ENCODE measurements at places on chromosomes 4 and X. TPM values are rescaled to one million over a fixed set of nuclear protein-coding genes. Genes with fewer than 3 reads are reported as not detected.

DNA sequence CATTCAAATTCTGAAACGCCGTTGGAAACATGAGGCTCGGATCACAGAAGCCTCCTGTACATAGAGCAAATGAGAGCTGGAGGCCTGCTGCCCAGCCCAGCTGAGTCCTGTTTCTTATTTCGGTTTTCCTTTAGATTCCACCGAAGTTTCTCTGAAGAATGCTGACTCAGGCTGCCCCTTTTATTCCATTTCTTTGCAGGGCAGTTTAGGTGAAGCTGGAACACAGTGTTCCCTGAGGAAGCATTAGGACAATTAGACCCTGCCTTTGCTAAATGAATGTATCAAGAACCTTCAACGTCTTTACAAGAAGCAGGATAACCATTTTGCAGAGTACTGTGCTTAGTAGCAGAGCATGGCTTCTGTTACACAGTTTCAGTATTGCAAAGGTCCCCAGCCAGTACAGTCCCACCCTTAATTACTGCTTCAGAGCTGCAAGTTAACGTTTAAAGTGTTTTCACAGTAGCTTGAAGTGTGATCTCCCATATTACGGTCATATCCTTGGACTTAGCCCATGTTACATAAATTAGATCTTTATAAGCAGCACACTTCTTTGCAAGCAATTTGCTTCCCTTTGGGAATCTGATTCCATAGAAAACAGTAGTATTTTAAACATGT is 117.0 kb downstream of the TBL1X start:
- DNase-seq, result no peak

DNA sequence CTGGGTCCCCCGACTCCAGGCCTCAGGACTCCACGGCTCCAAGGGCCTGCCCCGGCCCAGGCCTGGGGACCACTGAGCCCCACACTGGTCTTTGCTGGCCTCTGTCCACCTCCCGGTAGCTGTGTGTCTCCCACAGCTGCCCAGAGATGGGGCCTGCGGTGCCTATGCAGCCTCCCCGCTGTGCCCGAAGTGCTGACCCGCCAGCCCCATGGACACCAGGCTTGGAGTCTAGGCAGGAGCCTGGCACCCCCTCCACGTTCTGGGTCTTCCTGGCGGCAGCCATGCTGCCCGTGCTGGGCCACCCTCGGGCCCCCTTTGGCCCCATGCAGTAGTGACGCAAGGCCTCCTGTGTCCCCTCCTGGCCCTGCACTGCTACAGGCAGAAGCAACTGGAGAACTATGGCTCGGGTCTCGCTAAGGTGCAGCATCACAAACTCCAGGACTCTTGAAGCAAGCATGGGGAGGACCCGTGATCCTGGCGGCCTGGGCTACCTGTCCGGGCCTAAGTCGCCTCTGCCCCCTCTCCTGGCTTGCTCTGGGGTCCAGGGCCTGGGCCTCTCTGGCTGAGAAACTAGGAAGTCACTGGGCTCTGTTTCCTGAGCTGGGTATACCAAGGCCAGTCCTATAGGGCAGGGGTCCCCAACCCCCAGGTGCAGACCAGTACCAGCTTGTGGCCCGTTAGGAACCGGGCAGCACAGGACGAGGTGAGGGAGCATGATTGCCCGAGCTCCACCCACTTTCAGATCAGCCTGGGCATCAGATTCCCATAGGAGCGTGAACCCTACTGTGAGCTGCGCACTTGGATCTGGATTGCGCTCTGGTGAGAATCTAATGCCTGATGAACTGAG is 917 bp downstream of the MYL5 start:
- DNase-seq, result no peak

- DNase-seq, result no peak
Observed at GRCh38 chrX:112820364-112821268, 20.0 kb downstream of the AMOT start.

GRCh38 chr4:174912919-174913543 is 5.1 kb upstream of the ADAM29 start:
- no peak for DNase-seq

DNA sequence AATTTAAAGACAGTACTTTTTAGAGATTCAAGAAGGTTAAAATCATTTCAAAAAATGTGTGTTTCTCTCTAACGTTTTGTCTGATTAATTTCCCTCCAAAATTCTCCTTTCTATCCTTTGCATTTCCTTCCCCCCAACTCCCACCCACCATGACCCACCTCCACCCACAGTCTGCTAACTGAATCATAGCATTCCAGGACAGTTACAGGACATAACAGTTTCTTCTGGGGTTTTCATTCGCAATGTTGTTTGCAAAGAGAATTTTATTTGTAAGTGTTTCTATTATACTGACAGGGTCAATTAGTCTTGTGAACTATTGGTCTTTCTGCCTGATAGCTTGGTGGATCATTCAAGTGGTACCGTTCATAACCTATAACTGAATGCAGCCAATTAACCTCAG is 53.7 kb downstream of the ANAPC10 start:
- no peak for DNase-seq

Gene DUX4
- total RNA-seq, result not detected

Gene XAGE1A
- total RNA-seq, result not detected

Gene TRIM60
- not detected for total RNA-seq

Gene RAB41
- not detected for total RNA-seq

Gene MTNR1A
- total RNA-seq, result not detected

Gene ITIH6
- not detected for total RNA-seq

DNA sequence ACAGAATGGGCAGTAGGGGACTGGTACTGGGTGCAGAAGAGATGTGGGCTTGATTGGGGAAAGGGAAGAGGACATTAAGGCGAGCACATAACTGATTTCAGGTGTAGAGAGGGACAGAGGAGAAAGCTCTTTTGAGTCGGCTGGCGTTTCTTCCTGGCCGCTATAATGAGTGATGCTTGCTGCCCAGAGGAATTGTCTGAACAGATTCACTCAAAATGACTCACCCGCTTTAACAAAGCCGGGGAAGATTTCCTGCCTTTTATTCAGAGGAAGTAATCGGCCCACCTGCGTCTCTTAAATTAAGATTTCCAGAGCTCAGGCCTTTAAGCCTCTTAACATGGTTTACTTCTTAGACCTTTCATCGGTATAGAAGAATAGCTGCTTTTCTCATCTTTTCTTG is 102.1 kb upstream of the AP1S2 start:
- no peak for DNase-seq

DNA sequence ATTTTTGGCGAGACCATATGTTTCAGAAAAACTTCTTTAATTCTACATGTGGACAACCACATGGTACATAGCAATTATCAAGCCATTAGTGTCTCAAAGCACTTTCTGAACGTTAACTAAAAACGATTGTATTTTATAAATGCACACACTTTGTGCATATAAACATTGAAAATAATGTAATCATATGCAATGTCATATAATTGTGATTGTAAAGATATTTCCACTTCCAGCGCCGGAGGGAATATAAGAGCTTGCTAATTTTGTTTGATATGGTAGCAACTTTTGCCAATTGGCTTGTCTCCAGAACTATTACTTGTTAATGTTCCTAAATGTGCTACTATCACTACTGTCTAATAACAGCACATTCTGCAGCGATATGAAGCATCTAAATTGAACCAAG is 162.3 kb upstream of the SMIM31 start:
- DNase-seq, result no peak

GRCh38 chrX:153635788-153636668 is 11.0 kb upstream of the DUSP9 start:
- no peak for DNase-seq

GRCh38 chrX:69093960-69094871 is 71.0 kb downstream of the PJA1 start:
- no peak for DNase-seq

DNA sequence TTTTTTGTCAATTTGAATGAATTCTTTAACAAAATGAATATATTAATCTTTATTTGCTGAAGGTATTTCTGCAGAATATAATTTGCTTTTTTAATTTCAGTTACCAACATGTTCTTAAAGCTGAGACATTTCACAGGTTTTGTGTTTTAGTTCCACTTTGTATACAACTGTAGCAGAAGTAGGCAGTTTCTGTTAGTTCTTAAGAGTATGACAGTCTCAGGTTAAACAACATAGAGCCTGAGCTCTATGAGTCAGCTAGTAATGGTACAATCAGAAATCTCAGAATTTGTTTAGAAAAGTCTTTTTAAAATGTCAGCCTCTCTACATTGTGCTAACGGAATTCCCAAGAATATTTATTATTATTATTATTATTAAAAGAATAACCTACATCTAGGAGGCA is 50.4 kb downstream of the GSTCD start:
- DNase-seq, result no peak

Gene COX18
- 7.2 TPM for total RNA-seq

DNA sequence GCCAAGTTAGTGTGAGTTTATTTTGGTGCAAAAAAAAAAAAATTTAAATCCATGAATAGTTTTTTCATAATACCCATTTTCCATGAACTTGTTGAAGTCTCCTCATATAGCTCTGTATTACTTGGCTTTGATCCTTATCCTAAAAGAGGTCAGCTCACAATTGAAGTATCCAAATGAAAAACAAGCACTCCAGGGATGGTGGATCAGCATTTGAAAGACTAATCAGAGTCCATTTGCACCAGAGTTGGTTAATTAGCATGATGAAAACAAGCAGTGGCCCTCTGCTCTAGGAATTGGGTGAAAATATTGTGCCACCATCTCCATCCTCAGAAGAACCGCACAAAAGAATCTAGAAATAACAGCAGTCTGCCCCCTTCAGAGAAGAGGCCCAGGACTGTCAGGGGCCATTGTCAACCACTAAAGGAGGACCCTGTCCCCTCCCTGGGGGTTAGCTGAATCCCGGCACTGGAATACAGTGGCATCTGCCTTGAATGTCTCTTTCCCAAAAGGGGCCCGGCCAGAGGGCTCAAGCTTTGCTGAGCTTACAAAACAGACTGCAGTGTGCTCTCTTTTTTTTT is 24.7 kb downstream of the SH3KBP1 start:
- DNase-seq, result no peak

Gene S100G
- not detected for total RNA-seq

DNA sequence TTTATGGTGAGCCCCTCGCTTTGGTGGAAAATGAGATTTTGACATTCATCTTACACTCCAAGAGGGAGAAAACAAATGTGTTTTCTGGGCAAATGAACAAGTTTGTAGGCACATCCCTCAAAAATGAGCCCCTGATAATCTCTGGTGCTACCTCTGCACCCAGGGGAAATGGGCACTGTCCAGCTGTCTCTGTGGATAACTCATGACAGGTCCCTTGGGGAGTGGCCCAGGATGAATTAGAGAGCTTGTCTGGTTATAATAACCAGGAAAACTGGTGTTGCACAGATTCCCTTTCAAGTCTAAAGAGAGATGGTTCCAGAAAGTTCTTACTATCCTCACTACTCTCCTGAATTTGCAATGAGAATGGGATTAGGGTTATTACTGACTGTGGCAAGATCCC is 7.5 kb downstream of the RASL11B start:
- no peak for DNase-seq

GRCh38 chrX:48800574-48801279 is 1.1 kb upstream of the HDAC6 start:
- DNase-seq, result no peak

Gene UBE2K
- 35.8 TPM for total RNA-seq

DNA sequence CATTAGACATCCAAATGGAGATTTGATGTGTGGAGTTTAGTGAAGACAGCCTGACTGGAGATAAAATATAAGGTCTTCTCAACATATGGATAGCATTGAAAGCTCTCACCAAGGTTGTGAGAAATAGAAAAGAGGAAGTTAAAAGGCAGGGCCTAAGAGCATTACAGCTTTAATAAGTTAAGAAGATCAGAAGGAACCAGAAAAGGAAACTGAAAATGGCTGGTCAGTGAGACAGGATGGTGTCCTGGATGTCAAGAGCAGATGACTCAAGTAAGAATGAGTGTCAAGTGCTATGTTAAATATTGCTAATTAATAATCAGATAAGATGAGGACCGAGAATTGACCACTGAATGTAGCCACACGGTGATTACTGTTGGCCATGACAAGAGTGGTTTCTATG is 642.9 kb downstream of the STPG2 start:
- DNase-seq, result no peak

Gene UGT2B11
- total RNA-seq, result not detected

Gene GALNTL6
- total RNA-seq, result not detected

DNA sequence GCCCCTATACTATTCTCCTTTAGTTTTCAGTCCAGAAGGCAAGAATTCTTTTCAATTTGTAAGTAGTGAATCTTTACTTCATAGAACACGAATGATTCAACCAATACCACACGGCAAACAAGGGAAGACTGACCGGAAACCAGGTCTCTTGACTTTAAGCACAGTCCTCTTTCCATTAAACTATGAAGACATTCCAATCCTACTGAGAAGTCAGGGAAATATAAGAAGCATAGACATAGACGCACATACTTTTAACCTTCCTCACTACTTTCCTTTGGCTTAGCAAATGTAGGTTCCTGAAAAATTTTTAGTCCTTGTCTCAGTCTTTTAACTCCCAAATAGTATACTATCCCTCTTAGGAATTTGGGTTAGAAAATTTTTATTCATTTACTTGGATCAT is 9.1 kb downstream of the CHRDL1 start:
- no peak for DNase-seq

Gene GPR119
- total RNA-seq, result not detected

GRCh38 chr4:112210777-112211176 is 20.8 kb upstream of the AP1AR start:
- DNase-seq, result no peak

DNA sequence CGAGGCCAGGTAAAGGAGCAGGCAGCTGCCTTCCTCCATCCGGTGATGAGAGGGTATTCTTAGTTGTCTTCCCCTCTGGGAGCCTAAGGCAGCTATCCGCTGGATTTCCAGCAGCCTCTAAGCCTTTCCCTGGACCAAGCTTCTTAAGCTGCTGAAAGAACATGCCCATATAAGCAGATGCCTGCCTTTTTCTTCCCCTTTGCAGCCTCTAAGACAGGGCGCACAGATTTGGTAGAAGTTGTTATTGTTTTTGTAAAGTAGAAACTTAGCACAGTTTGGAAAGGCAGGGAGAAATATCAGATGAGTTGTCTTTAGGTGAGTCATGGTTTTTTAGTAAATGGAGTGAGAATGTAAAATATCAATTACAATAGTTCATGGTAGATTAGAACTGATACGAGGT is 210.8 kb downstream of the ARHGAP10 start:
- no peak for DNase-seq

Gene WAS
- 54.9 TPM for total RNA-seq

Gene THAP9
- 5.2 TPM for total RNA-seq

- DNase-seq, result no peak
Observed at GRCh38 chrX:110142096-110142495, 139.2 kb downstream of the TMEM164 start.

GRCh38 chr4:39046249-39046648 is 14.0 kb upstream of the TMEM156 start:
- no peak for DNase-seq

Gene PDE5A
- 0.11 TPM for total RNA-seq

GRCh38 chr4:154416190-154416547 is 75.4 kb downstream of the DCHS2 start:
- no peak for DNase-seq

Gene MAP7D3
- total RNA-seq, result 3.6 TPM

DNA sequence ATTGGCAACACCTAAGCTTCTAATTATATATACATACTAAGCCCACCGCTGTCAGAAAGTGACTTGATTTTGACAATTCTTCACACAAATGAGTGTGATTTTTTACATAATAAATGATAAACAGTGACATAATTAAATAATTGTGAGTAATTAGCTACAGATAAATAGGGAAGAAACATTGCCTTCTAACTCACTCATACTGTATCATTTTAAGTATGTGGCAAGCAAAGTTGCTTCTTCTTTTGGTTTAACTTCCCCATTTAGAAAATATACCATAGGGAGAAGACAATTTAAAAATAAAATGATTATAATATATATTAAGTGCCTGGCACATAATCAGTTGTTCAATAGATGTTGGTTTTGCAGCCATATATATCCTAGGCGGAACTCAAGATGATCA is 644.2 kb downstream of the FSTL5 start:
- DNase-seq, result no peak

Data from CD8-positive, alpha-beta T cell (primary cell).